Adrenal gland (tissue), 19 donors: ENCODE measurements at places on chromosomes 16 and 17.

DNA sequence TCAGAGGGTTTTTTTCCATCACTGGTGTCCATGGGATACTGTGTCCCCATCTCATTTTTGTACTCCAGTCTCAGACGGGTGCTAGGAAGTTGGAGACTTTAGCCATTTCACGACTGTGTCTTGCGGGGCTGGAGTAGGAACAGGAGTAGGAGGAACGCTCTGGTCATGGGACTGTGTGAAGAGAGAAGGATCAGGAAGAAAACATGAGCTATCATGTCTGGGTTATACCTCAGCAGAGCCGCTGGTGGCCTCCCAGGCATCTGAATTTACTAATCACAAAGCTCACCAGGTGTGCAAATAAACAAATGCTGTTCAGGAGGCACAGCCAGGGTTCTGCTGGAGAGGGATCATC is 225.4 kb downstream of the SEC14L1 start:
- DNase-seq: no peak

DNA sequence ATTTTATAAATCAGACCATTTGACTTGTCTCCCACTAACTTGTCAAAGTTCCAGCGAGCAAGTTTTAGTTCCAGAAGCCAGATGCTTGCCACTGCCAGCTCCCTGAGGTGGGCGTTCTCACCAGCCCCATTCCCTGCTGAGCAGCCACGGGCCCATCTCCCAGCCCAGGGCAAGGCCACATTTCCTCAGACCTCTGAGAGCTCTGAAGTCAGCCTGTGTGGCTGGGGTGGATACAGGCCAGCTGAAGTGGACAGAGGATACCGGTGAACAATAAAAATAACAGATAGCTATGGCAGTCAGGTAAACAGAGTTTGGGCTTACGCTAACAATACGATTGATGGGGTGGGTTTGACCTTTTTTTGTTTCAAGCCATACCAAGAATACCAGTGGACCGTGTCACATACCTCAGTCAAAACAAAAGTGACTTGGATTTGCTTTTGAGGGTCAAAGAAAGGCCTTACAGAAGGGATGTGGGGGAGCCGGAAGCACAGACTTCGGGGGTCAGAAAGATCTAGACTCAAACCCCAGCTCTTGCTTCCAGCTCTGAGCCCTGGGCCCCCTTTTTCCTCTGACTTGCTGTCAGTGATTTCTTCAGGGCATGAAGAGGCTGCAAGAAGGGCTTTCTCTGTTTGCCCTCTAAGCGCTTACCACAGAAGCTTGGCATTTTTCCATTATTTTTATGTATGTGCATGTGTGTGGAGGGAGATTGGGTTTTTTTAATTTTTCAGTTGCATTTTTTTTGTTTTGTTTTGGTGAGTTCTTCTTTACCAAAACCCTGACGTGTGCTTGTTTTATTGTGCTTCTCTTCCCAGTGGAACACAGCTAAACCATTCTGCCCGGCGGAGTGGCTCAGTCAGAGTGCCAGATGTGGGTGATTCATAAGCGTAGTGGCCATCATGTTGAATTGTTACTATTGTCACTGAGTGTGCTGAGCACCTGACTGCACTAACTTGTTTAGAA is 109.9 kb downstream of the GNAO1 start:
- DNase-seq: no peak

- peak; percentile 97 for DNase-seq
Measured at GRCh38 chr17:78351449-78352006, 8.3 kb downstream of the SOCS3 start.

DNA sequence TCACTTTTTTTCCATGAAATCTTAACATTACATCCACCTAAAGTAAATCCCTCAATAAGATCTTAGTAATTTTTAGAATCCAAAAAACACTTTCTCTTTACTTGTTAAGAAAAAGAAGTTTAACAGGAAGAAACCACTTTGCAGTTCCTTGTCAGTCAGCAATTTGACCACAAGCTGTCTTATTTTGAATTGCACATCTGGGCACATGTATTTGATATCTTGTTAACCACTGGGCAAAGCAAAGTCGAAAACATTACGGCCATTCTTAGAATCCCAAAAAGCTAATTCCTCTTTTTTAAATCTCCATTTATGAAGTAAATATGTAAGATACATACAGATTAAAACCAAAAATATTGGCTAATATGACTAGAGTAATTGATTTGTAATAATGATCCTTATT is 1.1 kb downstream of the ABCA10 start:
- DNase-seq: no peak

GRCh38 chr16:87172632-87173031 is 144.6 kb downstream of the C16orf95 start:
- DNase-seq: no peak

GRCh38 chr16:46687486-46687885 is 1.5 kb downstream of the VPS35 start:
- no peak for DNase-seq

- DNase-seq: no peak
Measured at GRCh38 chr17:67716405-67716798, 1.3 kb upstream of the NOL11 start.

DNA sequence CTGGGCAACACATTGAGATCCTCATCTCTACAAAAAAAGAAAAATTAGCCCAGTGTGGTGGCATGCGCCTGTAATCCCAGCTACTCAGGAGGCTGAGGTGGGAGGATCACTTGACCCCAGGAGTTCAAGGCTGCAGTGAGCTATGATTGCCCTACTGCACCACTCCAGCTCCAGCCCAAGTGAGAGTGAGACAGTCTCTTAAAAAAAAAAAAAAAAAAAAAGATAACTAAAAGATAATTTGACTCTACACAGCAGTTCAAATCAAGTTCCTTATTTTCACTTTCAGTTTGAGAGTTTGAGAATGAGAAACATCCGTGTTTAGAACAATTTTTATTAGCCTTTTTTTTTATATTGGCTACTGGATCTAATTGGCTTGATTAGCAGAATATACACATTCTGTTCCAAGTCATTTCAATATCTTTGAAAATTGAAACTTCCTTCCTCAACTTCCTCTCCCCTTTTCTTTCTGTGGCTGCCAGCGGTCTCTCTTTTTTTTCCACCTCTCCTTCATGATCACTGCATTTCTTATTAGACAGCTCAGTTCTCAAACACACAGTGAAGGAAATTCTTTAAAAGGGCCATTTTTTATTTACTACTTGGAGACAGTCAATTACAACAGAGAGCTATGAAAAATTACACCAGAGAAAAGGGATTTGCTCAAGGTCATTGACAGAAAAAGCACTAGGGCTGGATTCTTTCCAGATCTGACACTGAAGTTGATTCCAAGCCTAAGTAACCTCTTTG is 4.5 kb upstream of the ACSF2 start:
- DNase-seq: no peak

DNA sequence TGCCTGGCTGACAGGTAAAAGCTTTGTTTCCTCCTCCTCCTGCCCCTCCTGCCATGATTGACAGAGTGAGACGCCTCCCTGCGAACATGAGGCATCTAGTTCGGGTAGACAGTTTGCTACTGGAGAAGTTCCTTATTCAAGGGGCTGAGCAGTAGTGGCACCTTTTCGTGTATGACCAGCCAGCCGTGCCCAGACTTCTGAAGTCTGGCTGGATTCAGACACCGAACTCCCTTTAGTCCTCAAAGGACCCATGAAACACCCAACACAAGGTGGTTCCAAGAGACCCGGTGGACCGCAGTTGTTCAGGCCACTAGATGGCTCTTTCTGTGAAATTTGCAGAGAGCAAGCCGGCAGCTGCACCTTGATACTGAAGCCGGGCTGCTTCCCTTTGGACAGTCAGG is 192.8 kb downstream of the XYLT1 start:
- DNase-seq: peak; percentile 64

GRCh38 chr16:26665166-26665939 is 401.4 kb upstream of the C16orf82 start:
- no peak for DNase-seq

DNA sequence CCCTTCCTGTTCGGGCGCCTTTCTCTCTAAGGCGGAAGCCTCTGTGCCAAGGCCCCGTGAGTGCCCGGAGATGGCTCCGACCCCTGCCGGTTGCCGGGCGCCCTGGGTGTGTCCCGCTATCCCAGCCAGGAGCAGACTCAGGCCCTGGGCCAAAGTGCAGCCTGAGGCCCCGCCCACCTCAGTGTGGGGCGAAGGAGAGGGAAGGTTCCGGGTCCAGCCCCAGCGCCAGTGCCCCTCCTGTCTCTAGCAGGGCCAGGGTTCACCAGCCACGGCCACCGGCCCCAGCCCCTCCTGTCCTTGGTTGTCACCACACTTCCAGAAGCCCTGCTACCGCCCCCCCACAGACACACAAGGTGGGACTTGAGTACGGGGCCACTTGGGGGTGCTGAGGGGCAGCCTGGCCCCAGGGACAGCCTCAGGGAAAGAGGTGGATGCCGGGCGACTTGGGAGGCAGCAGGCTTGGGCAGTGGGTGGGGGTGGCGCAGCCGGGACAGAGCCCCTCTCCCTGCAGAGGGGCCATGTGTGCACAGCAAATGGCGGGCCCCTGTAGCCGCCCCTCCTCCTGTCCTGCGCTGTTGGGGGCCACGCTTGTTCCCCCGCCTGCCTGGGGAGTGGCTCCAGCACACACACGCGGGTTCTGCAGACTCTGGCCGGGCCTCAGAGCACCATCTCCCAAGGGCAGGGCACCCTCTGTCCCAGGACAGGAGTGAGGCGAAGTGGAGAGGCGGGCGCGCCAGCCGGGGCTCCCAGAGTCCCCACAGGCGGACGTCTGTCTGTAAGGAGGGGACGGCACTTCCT is 6.0 kb downstream of the C1QTNF8 start:
- peak; percentile 58 for DNase-seq

GRCh38 chr17:81015136-81015535 is 19.8 kb upstream of the BAIAP2 start:
- DNase-seq: no peak

- DNase-seq: no peak
Measured at GRCh38 chr17:62705156-62705777, 77.8 kb downstream of the MRC2 start.

DNA sequence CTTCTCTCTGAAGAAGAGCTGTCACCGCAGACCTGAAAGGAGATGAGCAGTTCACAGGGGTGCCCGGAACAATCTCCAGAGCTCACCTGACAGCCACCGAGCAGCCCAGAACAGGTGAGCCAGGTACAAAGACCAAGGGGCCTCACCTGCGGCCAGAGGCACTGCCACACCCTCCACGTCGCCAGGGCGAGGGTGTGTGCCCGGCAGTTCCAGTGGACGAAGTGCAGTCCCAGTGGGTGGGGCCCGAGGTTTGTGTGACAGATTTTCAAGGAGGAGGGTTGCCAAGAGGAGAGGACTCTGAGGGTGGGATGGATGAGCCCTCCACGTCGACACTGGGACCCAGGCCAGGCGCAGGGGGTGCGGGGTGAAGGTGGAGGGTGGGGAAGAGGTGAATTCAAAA is 61.7 kb downstream of the SMPD3 start:
- DNase-seq: no peak

DNA sequence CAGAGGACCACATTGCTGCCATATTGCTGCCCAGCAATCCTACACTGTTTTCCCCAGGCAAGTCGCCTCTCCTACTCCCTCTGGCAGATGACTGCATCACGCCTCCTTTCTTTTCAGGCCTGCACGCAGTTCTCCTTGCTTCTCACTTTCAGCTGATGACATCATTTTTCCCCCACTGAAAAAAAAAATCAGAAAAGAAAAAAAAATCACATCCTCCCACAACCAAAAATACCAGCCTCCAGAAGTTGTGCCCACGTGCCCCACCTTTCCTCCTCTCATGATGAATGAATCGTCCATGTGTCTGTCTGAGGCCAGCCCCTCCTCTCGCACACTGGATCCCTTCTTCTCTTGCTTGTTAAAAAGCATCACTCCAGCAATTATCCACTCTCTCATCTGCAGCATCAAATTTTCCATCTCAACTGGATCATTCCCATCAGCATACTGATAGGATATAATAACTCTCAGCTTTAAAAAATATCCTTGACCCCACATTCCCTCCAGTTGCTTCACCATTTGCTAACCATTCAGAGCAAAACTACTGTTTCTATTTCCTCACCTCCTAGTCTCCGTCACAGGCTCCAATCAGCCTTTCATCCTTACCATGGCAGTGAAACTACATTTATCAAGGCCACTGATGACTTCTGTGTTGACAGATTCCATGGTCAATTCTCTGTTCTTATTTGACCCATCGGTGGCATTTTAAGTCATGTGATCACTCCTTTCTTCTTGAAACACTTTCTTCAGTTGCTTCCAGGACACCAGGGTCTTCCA is 30.1 kb upstream of the DYNLL2 start:
- no peak for DNase-seq

- DNase-seq: no peak
Measured at GRCh38 chr17:12485361-12485906, 180.3 kb upstream of the MYOCD start.

GRCh38 chr17:57253362-57254065 is 2.8 kb upstream of the MSI2 start:
- no peak for DNase-seq

GRCh38 chr17:4498461-4499397 is at the start of gene SPNS2:
SPNS2 (plus strand) TSS chr17:4498881; CDS start chr17:4499048, 167 bp downstream.
- peak; percentile 51 for DNase-seq

DNA sequence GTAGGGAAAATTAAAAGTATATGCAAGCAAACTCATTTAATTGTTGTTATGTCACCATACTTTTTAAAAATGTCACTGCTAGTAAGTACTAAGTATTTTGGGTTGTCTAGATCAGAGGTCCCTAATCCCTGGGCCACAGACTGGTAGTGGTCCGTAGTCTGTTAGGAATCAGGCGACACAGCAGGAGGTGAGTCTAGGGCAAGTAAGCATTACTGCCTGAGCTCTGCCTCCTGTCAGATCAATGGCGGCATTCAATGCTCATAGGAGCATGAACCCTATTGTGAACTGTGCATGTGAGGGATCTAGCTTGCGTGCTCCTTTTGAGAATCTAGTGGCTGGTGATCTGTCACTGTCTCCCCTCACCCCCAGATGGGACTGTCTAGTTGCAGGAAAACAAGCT is 21.6 kb downstream of the STXBP4 start:
- no peak for DNase-seq

DNA sequence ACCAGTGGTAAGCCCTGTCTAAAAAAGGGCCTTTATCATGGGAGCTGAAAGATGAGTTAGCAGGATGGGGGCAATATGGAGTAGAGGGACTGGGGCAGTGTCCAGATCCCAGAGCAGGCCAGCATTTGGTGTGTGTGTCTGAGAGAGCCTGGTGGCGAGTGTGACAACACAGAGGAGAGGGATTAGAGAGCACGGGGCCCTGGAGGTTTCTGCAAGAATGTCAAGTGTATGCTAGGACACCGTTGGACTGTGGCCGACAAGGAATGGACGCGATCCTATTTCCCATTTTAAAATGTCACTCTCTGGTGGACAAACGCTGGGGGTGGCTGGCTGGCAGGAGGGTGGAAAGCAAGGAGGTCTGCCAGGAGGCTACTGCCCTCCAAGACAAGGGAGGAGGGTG is 12.4 kb downstream of the TAC4 start:
- no peak for DNase-seq
